Stimulated activated CD8-positive, alpha-beta memory T cell treated with anti-CD3 and anti-CD28 coated beads, Interleukin-4, amount 100 ng/mL, for 4 hours (primary cell): ENCODE measurements at places on chromosomes 3 and 15.

- DNase-seq: no peak
These were observed 92.0 kb downstream of the ZNF609 start for GRCh38 chr15:64552281-64552948.

DNA sequence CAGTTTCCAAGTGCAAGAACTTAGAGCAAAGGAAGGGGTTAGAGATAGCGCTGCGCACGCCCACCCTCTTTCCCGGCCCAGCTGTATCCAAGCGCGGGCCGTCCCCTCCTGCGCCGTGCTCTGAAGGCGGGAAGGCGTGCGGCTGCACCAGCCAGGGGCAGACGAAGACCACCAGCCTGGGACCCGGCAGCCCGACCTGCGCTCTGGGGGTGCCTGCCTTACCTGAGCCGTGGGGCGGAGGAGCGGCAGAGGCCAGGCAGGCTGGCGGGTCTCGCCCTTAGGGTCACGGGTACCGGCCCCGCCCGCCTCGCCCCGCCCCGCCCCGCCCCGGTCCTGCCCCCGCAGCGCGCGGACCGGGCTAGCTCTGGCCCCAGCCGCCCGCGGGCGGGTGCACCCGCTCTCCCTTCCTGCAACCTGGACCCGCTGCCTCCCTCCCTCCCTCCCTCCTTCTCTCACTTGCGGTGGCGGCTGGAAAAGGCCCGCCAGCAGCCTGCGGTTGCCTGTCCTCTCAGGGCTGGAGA is at the start of gene WDR72:
Gene WDR72, minus strand, starts transcription at position 253 of the 521 bp plus-strand sequence. CDS start 26,514 bp downstream, outside the sequence.
- no peak for DNase-seq

- no peak for DNase-seq
These were observed 888 bp downstream of the PPP2R3A start for GRCh38 chr3:135966271-135966961.

GRCh38 chr3:165439765-165440164 is 243.6 kb upstream of the SLITRK3 start:
- DNase-seq: no peak

DNA sequence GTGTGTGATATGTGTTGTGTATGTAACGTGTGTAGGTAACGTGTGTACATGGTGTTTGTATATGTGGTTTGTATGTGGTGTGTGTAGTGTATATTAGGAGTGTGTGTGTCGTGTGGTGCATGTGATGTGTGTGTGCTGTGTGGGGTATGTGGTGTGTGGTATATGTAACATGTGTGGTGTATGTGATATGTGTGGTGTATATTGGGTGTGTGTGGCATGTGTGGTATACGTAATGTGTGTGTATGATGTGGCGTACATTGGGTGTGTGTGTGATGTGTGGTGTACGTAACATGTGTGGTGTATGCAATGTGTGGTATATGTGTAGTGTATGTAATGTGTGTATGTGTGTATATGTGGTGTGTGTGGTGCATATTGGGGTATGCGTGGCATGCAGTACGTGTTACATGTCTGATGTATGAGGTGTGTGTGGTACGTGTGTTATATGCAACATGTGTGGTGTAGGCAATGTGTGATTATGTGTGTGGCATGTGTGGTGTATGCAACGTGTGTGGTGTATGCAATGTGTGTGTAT is 41.2 kb downstream of the ARRDC4 start:
- DNase-seq: no peak

- DNase-seq: no peak
These were observed 6.3 kb downstream of the HTR3D start for GRCh38 chr3:184037816-184038215.

DNA sequence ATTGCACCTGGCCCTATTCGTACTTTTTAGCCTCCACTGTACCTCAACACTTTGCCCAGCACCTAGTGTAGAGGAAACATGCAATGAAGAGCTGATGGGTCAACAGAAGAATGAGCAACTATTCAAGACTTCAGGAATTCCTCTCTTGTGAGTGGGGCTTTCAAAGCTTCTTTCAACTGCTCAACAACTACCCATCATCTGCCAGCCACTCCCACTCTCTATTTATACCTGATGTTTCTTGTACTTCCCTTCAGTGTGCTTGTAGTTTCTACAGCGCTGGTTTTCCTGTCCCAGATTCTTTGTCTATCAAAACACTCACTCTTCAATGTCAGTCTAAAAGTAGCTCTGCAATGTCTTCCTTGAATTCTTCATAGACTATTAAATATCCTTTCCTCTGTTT is 168.3 kb upstream of the LPP start:
- no peak for DNase-seq

GRCh38 chr3:152885076-152885475 is 50.1 kb downstream of the P2RY1 start:
- DNase-seq: no peak

DNA sequence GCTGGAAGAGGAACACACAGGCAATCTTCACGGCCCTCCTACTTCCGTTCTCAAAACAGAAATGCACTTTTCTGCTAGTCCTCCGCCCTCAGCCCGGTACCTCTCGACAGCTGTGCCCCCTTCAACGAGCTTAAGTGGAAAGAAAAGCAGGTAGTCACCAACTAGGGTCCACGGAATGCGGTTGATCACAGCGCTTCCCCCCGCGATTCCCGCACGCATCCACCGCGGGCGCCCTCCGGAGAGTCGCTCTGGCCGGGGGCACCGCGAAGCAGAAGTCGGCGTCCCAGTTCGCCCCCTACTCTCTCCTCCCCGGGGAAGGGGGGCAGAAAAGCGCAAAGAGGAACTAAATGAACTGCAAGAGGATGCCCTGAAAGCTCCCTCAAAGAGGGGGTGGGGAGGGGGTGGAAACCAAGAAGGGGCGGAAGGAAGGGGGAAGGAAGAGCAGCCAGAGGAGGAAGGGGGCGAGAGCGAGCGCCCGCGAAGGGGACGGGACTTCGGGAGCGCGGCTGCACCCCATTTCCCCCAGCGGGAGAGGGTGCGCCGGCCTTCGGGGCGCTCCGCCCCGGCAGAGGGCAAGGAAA is 738 bp downstream of the ACAP2 start:
- DNase-seq: peak; percentile 14

- no peak for DNase-seq
These were observed 109.4 kb downstream of the WNT7A start for GRCh38 chr3:13770170-13771169.

- no peak for DNase-seq
These were observed 26.2 kb downstream of the FAM43A start for GRCh38 chr3:194711913-194712312.

GRCh38 chr3:33636125-33636850 is 81.8 kb downstream of the CLASP2 start:
- DNase-seq: no peak

GRCh38 chr15:69459066-69459465 is 6.4 kb downstream of the RPLP1 start:
- DNase-seq: no peak

DNA sequence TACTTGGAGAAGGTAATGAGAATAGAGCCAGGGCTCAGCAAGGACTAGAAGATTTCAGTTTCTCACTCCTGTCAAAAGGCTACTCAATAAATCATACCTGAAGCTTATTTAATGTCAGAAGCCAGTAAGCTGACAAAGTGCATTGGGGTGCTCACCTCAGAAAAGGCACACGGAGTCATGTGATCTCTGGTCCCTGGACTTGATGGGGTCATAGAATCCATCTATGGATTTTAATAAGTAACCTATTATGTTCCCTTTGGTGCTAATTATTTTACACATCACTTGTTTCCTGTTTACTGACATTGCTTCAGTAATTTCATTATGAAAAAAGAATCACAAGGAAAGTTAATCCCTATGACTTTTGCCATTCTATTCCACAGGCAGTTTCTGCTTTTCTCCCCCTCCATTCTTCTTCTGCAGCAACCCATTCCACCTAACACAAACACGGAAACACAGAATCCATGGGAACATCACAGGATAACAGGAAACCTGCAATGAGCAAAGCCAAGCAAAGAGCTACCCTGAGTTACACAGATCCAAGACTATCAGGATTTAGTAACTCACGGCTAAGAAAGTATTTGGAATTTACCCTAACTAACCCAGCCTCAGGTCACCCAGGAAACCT is 159.6 kb downstream of the MEIS2 start:
- DNase-seq: no peak

DNA sequence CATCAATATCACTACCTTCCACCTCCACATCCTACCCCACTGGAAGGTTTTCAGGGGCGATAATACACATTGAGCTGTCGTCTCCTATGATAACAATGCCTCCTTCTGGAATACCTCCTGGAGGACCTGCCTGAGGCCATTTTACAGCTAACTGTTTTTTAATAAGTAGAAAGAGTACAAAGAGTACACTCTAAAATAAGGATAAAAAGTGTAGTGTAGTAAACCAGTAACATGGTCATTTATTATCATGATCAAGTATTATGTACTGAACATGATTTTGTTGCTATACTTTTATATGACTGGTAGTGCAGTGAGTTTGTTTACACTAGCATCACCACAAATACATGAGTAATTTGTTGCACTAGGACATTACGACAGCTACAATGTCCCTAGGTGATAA is 46.6 kb upstream of the SSR3 start:
- DNase-seq: no peak

DNA sequence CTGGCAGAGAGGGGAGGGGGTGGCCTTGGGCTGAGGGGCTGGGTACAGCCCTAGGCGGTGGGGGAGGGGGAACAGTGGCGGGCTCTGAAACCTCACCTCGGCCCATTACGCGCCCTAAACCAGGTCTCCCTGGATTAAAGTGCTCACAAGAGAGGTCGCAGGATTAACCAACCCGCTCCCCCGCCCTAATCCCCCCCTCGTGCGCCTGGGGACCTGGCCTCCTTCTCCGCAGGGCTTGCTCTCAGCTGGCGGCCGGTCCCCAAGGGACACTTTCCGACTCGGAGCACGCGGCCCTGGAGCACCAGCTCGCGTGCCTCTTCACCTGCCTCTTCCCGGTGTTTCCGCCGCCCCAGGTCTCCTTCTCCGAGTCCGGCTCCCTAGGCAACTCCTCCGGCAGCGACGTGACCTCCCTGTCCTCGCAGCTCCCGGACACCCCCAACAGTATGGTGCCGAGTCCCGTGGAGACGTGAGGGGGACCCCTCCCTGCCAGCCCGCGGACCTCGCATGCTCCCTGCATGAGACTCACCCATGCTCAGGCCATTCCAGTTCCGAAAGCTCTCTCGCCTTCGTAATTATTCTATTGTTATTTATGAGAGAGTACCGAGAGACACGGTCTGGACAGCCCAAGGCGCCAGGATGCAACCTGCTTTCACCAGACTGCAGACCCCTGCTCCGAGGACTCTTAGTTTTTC is 4.9 kb downstream of the ISL2 start:
- no peak for DNase-seq

DNA sequence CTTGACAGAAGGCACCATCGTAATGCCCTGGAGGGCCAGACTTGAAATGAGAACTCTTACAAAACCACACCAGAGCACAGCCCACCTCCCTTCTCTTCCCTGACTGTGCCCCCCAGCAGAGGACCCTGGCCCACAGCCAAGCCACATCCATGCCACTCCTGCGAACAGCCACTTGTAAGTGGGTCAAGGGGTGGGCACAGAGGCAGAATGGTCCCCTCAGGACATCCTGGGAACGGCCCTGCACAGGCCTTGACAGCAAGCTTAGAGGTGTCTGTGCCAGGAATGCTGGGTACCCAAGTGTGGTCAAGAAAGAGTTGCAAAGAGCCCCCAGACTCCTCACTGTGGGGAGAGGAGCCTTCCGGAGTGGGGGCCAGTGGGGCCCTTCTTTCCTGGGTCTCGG is 33.3 kb downstream of the HCN4 start:
- no peak for DNase-seq

DNA sequence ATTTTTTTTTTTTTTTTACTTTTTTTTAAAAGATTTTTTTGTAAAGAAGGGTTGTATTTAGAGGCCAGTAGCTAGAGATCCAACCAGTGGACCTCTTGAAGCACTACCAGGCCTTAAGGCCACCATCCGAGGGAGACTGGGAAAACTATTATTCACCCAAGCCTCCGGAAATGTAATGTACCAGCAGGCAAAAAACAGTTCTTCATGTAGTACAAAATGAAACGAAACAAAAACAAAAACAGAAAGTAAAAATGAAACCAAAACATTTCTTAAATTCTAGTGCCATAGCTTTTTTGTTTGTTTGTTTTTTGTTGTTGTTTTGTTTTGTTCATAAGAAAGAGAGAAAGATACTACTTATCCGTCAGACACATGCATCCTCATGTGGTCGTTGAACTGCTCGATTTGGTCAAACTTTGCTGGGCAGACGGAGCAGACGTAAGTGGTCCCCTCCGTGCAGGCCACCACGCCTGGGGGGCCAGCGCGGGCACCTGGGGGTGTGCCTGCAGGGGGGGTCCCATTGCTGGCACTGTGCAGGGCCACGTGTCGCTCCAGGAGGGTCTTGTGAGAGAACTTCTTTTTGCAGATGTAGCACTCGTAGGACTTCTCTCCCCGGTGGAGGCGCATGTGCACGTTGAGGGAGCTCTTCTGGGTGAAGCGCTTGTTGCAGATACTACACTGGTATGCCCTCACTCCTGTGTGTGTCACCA is 45.0 kb downstream of the TIGIT start:
- DNase-seq: no peak

GRCh38 chr3:100548053-100548452 is 55.6 kb downstream of the TMEM45A start:
- no peak for DNase-seq
